ENCODE measurements at places on chromosomes 16 and 17.

DNA sequence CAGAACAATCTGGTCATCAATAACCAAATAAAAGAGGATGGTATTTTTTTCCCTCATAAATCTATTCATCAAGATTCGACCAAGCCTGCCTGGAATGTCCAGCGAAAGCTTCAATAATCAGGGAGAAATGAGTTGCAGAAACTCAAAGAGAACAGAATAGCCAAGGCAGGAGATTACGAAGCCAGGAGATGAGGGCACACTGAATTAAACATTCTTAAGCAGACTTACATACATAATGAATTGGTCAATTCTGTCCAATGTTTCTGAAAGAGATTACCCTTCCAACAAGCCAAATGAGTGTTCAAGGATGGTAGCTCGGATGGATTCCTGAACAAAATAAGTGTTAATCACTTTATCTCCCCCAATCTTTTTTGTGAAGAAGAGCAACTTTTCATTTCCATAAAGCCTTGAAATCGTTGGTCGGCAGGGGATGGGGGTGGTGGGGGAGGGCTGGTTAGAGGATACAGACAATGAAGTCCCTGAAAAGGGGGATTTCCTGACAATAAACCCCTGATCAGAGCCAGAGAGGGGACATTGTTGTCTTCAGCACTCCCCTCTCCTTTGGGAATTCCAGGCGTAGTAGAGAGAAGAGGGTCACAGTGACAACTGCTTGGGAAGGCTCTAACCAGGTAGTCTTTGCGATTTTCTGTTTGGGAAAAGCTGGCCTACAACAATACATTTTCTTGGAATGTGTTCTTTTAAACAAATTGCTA is 20.7 kb downstream of the TOX3 start:
- no peak for DNase-seq

DNA sequence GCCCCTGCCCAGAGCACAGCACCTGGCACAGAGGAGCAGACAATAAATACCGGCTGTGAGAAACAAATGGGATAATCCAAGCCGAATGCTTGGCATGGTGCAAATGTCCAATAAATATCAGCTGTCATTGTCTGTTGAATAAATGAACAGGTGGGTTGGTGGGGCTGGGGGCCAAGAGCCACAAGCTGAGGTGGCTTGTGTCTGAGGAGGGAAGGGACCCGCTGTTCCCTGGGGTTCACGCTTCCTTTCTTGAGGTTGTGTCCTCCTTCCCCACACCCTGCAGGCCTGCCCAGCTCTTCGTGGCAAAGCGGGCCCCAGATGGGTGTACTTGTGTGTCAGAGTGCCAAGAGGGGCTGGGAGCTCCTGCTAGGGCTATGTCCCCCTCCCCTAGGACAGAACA is 38.6 kb downstream of the ARHGAP27 start:
- no peak for DNase-seq

DNA sequence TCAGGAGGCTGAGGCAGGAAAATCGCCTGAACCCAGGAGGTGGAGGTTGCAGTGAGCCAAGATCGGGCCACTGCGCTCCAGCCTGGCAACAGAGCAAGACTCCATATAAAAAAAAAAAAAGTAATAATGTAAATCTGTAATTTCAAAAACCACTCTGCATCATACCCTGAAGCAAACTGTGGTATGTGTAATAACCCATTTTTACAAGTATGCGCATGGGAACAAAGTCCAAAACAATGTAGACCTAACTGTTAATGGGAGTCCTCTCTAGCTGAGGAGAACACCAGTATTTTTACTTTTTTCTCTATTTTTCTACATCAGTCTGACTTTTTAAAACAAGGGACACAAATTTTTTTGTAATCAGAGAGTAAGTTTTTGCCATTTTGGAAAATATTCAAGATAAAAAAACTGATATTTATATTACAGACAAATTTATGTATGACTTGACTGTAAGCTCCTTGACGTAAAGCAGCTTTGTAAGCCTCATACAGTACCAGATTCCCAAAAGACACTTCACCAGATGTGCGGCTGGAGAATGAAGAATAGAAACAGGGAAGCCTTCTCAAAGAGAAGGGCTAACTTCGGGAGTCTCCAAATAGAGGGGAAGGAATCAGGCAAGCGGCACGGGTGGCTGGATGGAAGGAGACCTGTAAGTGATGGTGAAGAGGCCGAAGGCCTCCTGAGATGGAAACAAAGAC is 25.7 kb downstream of the CMTM4 start:
- DNase-seq, result no peak

- no peak for DNase-seq
Measured at GRCh38 chr17:61828694-61829093, 34.6 kb downstream of the BRIP1 start.

DNA sequence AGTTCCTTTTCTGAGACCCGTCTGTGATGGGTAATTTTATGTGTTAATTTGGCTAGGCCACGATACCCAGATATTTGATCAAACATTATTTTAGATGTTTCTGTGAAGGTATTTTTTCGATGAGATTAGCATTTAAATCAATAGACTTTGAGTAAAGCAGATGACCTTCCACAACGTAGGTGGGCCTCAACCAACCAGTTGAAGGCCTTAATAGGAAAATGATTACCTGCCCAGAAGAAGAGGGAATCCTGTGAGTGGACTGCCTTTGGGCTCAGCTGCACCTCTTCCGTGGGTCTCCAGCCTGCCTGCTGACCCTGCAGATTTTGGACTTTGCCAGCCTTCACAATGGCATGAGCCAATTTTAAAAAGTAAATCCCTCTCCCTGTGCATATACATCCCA is 61.6 kb upstream of the WSB1 start:
- no peak for DNase-seq

- DNase-seq, result no peak
Measured at GRCh38 chr16:14350081-14350480, 279.0 kb downstream of the MRTFB start.

GRCh38 chr17:6172642-6173330 is 102.6 kb downstream of the WSCD1 start:
- no peak for DNase-seq

DNA sequence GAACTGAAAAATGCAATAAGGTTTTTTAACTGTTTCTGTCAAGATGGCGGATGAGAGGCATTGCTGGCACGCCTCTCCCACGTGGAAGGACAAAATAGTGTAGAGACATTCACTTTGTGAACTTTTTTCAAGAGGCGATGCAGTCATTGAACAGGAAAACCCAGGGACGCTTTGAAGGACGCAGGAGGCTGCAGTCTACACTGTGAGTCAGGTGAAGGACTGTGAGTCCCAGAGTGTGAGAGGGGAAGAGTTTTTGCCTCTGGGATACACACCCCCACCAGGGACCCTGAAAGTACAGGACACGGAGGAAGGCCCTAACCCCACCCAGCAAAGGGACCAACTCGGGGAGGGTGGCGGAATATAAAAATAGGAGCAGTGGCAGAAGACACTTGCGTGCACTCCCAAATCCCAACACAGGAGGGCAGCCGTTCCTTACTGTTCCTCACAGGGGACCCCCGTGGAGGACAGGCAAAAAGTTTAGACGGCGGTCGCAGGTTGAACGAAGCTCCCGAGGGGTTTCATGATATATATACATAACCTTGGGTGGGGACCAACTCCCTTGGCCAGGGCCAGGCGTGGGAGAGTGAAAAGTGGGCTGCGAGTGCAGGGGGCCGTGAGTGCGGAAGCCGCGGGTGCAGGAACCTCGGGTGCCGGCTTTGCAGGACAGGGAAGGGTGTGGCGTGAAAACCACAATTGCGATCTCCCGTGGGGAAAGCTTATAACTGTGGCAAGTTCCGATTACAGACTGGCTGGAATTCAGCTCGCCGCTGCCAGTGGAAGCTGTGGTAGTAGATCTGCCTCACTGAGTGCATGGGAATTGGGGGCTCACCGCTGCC is 82.0 kb upstream of the ALOX12 start:
- DNase-seq, result peak; percentile 75

DNA sequence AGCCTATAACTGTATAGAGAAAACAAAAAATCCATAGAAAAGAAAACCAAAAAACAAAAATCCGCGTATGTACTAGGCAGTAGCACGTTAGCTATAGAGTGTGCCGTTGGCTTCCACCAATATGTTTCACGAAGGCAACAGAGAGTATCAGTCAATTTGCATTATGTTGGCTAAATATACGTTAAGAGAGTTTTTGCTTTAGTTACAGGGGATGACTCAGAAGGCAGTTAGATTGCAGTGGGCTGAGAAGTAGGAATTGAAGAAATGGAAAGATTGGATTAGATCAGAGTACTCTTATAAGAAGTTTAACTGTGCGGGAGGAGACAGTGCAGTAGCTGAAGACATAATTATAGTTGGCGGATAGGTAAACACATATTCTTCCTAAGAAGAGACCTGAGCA is 911 bp upstream of the NACA2 start:
- DNase-seq, result no peak

DNA sequence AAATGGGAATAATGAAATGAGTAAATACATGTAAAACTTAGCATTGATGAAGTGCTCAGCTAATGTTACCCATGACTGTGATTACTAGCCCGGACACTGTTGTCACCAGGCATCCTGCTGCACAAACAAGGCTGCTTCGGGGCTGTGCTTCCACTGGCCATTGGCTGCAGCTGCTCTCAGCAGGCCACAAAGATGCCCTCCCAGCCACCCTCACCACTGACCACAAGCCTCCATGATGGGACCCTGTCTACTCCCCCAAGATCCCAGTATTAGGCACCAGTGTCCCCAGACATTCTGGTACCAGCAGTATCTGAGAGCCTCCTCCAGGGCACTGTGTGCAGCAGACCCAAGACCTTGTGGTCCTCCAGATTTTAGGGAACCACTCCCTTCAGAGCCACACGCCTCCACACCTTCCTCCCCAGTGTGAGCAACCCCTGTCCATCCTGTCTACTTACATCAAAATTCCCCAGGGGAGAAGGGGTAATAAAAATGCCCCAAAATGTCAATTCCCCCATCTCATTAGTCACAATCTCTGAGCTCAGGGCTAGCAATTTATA is 19.7 kb upstream of the NUP93 start:
- DNase-seq, result no peak

DNA sequence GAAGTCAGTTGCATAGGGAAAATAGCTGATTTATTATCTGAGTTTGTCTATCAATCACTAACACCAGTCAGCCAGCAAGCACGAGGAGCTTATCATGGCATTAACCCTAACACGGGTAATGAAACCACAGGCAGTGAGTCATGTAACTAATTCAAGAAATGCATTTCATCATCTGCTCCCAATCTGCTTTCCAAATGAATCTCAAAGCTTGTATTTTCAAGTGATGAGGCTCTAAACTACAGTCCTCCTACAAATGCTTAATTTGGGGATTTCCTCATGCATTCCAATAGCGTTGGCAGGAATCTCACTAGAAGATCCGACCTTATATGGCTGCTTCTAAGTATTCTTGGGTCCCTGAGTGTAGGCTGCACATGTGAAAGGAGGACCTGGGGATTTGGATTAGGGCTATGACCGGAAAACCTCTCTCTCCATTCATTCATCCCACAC is 118.4 kb upstream of the HSBP1 start:
- DNase-seq, result no peak

DNA sequence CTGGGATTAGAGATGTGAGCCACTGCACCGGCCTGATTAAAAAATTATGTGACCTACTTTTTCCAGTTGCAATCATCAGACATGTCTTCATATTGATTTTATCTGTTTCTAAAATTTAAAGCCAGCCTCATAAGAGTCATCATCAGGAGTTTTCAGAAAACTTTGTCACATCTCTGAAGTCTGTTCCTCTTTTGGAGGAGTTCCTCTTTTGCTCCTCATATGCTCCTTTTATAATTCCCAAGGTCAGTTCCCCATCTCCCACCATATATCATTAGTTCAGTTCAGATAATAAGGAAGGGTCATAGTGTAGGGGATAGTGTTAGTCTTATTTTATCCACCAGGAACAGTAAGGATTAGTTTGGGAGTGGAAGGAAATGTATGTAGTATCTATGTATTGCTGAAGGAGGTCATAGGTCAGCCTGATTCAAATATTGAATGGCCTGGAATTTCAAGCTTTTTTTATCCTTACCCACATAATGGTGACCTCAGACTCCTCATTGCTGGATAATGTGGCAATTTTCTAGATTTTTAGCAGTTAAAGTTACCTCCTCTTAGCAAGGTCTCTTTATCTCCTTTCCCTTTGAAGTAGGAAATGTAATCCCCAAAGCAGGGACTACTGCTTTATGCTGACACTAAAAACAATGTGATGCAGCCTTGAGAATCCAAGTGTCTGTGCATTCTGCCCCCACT is 13.8 kb upstream of the DUSP14 start:
- no peak for DNase-seq

DNA sequence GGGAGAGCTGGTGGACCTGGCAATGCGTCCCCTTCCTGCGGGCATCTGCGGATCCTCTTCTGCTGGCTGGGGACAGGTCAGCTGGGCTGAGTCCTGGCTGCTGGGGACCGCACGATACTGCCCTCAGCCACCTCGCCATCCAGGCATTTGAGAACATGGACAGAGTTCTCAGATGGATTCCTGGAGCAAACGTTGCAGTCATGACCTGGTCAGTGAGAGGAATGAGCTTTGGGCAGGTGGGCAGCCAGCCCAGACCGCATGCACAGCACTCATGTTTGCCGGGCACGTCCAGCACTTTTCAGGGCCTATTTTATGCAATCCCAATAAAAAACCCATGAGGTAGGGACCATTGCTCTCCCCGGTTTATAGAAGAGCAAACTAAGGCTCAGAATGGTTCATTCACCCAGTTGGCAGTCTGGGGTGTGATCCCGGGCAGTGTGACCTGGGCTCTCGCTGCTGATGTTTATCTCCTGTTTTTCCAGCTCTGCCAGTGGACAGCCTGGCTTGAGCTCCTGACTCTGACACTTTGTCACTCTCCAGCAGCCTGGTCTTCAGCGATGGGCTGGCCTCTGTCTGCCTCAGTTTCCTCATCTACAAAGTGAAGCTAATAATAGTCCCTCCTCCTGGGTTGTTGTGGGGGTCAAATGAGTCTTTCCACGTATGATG is 294.7 kb downstream of the IRF8 start:
- DNase-seq, result no peak

DNA sequence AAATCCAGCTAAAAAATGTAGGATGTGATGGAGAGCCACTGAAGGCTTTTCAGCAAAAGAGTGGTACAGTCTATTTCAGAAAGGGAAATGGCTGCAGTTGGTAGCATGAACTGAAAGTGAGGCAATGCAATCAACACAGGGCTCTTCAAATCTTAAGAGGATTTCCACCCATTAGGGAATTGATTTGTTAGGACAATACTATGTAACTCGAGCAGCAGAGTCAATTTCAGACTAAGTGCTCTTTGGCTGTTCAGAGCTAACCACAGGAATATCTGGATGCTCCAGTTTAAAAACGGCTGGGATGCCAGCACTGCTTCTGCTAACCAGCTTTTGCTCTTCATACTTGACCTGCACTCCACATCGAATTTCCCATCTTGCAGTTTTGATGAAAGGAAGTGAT is 24.6 kb downstream of the CACNG1 start:
- no peak for DNase-seq

- DNase-seq, result no peak
Measured at GRCh38 chr16:27097800-27098230, 31.1 kb downstream of the C16orf82 start.

GRCh38 chr17:73071066-73071999 is 21.2 kb downstream of the SLC39A11 start:
- no peak for DNase-seq

- DNase-seq, result no peak
Measured at GRCh38 chr17:4631836-4632580, 9.5 kb downstream of the ALOX15 start.

- DNase-seq, result peak; percentile 58
Measured at GRCh38 chr17:80261159-80261894, 675 bp downstream of the RNF213 start.

- no peak for DNase-seq
Measured at GRCh38 chr16:84975066-84975465, 36.3 kb downstream of the ZDHHC7 start.

Data from activated T-cell treated with anti-CD3 and anti-CD28 coated beads for 1 hour (primary cell).